Brain microvascular endothelial cell (primary cell): ENCODE measurements at places on chromosomes 11 and 22.
A peak's percentile ranks its signal among the peaks of the same experiment; 100 is the strongest.

- peak; percentile 73 for DNase-seq
Observed at GRCh38 chr11:106457727-106458126, 380.3 kb downstream of the AASDHPPT start.

GRCh38 chr11:70833554-70833953 is 418.8 kb downstream of the SHANK2 start:
- DNase-seq: no peak

- DNase-seq: no peak
Observed at GRCh38 chr11:91802475-91802874, 422.1 kb upstream of the FAT3 start.

- no peak for DNase-seq
Observed at GRCh38 chr11:125193841-125194240, 29.3 kb downstream of the PKNOX2 start.

DNA sequence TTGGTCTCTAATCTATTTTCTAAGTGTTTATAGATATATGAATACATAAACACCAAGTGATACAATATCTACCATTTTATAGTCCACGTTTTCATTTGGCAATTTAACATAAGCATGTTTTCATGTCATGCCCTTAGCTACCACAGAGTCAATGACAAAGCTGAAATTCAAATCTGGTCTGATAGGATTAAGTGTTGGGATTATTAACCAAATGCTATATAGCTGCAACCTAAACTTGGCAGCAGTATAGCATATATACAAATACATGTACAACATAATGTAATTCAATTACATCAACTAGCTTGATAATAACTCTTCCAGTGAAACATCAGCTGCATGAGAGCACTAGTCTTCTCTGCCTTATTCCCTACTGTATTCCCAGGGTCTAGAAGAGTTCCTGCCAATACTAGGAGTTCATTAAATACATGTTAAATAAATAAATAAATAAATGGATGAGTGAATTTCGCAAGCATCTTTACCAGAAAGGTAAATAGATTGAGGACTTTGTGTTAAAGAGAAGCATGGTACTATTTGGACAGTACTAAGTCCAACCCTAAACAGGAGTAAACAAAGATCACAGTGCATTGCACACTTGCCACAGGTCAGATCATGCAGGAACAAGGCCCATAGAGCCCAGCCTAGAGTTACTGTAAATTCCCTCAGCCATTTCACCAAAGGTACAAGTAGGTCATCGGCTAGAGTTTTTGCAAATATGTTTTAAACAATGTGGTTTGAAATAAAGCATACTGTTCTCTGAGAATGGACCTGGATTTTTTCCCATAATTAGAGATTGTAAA is 12.8 kb downstream of the SAA4 start:
- DNase-seq: no peak

- no peak for DNase-seq
Observed at GRCh38 chr22:36564422-36565158, 35.6 kb upstream of the EIF3D start.

- DNase-seq: no peak
Observed at GRCh38 chr11:115049796-115050195, 371.5 kb downstream of the NXPE2 start.

DNA sequence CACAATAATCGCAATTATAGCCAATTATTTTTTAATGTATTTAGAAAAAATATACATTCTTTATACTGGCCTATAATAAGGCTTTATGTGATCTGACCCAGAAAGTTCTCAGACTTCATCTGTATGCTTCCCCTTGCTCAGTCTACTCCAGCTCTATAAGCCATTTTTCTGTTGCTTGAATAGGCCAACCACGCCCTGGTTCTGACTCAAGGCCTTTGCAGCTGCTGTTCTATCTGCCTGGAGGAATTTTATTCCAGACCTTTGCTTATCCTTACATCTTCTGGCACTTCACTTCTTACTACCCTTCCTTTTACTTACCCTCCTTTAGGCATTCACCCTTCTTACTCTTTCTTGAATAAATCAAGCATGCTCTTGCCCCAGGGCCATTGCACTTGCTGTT is 54.9 kb upstream of the PDE3B start:
- no peak for DNase-seq

- no peak for DNase-seq
Observed at GRCh38 chr11:32473282-32473909, 38.1 kb upstream of the WT1 start.

DNA sequence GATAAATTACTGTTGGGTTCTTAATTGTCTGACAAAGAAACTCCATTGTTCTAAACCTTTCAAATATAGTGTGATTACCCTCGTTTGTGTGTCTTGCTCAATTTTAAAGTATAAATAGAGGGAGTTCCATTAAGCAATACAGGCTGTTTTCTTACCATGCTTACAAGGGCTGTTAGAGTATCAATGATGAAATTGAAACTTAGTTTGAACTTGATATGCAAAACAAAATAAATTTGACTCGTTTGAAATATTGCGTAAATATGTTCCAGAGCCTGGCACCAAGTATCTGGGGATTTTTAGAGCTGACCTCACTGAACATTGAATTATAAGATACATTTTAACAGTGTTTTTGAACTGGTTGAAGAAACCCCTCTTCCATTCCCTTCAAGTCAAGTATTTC is 31.7 kb downstream of the TEAD1 start:
- no peak for DNase-seq

GRCh38 chr22:18997306-18997924 is 61.3 kb upstream of the PRODH start:
- no peak for DNase-seq
